ENCODE measurements at places on chromosomes 7 and 10. TPM values are rescaled to one million over a fixed set of nuclear protein-coding genes. Genes with fewer than 3 reads are reported as not detected.

The SYCE1 gene
- total RNA-seq = not detected

The EGR2 gene
- total RNA-seq = 5.8 TPM

The DLD gene
- total RNA-seq = 102 TPM

The ARPC1A gene
- total RNA-seq = 118 TPM

The MMD2 gene
- not detected for total RNA-seq

The TRIM24 gene
- total RNA-seq = 32.0 TPM

DNA sequence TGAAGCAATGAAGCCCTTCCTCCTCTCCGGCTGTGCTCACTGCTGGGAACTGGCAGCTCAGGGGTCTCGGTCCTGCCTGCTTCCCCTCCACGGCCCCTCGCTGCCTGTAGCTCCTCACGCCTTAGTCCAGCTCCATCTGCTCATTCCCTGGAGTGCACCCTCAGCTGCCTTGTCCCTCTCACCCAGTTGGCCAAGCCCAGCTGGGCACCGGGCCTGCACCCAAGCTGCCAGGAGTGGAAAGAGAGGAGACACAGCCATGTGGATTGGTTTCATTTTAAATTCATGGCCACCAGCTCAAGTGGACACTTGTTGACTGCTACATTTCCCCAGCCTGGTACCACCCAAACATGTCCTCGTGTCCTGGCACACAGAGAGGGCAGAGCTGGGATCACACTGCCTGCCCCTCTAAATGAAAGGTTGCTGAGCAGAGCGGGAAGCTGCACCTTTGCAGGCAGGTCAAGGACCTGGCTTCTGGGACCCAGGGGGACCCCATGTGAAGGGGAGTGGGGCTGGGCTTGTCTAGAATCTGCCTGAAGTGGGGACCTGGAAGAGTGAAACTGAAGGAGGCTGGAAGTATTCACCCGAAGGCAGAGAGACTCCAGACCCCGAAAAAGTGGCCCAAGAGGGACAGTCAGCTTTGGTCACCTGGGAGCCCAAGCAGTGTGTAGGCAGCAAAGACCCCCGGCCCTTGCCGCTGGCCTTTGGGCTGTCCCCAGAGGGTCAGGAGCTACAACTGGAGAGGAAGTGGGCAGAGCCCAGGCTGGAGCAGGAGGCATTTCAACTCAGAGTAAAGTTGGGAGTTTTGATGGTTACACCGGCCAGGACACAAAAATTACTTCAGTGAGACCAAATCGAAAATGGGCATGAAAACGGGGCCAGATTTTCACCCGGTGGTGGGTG is 15.0 kb upstream of the BNIP3 start:
- no peak for DNase-seq

GRCh38 chr7:139886206-139886605 is 57.1 kb downstream of the TBXAS1 start:
- no peak for DNase-seq

GRCh38 chr10:72342911-72343310 is 11.8 kb downstream of the DNAJB12 start:
- DNase-seq = no peak

GRCh38 chr7:98165827-98166667 is 45.2 kb upstream of the BHLHA15 start:
- DNase-seq = peak; percentile 79

- DNase-seq = no peak
Observed at GRCh38 chr10:11616021-11616420, 4.6 kb upstream of the USP6NL start.

DNA sequence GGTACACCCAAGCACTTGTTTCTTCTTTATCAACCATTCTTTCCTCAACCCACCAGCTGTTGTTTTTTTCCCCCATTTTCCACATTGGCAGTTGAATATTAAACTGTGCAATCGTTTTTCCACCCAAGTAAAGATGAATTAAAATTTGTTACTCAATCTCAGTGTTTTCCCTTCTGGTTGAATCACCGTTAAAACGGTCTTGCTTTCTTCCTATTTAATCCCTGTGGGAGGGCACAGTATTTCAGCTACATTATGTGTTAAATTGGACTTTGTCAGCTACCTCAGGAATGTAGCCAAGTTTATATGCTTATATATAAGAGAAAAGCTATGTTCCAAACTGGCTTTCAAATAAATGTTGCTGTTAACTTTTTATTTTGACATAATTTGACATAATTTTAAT is 19.9 kb downstream of the SLC35G1 start:
- no peak for DNase-seq

DNA sequence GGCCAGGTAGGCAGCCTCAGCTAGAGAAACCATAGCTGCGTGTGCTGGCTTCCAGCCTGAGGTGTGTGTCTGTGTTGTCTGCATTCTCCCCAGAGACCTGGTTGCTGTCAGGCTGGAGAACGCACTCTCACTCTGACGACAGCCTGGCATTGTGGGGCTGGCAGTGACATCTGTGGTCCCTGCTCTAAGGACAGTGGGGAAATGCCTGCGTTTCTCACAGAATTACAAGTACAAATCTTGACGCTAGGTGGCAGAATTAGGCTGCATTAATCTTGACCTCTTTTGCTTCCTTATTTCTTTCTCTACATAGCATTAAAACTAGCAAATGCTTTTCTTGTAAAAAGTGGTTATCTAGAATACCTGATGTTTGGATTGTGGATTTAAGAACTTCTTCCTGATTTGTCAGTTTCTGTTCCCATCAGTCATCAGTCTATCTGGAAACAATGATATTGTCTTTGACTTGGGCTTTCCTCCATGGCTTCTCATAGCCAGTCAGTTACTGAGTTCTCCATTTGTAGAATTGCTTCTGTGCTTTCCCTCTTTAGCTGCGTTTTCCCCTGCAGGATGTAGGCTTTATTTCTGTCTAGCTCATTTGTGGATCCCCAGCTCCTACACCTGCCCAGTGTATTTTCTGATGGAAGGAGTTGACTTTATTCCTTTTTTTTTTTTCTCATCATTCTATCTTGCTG is 86.0 kb downstream of the FANK1 start:
- DNase-seq = no peak
